ENCODE measurements at places on chromosomes 6 and 20. TPM values are rescaled to one million over a fixed set of nuclear protein-coding genes. Genes with fewer than 3 reads are reported as not detected.

NELFCD gene
- total RNA-seq, result 54.9 TPM

TP53TG5 gene
- total RNA-seq, result not detected

PNPLA1 gene
- 0.27 TPM for total RNA-seq

DNA sequence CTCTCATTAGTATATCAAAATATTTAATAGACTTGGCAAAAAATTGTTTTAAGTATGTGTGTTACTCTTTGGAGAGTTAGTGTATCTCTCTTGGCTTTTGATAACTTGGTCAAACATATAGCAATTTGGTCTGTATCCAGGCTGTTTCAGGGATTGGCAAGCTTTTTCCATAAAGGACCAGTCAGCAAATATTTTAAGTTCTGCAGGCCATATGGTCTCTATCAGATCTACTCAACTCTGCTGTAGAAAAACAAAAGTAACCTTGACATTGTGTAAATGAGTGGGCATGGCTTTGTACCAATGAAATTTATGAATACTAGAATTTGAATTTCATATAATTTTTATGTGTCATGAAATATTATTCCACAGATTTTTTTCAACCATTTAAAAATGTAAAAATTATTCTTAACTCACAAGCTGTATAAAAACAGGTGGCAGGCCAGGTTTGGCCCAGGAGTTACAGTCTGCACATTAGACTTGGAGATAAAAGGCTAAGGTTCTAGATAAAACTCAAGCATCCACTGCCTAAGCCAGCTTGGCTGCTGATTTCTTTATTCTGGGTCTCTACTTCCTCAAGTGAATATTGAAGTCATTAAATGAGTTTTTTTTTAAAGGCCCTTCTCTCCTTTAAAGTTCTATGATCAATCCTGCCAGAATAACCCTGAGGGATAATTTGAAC is 13.7 kb downstream of the GSTA4 start:
- no peak for DNase-seq

- DNase-seq, result no peak
These were observed 109.4 kb upstream of the NEDD9 start for GRCh38 chr6:11341867-11342266.

DNA sequence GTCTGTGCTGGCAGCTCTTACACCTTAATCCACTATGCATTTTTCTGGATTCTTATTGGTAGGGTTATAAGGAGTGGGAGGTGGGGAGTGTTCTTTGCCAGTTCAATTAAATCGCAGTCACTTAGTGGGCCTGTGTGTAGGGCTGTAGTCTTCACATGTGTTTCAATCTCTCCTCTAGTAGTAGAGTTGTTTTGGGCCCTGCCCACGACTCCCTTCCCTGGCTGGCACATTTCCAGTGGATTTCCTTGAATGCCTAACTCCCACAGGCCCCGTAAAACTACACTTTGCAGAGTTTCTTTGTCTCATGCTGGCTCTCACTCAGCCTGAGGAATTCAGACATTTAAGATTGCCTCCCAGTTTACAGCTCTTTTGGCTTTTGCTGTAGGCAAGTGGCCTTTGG is 414.0 kb upstream of the OPRM1 start:
- DNase-seq, result no peak

DNA sequence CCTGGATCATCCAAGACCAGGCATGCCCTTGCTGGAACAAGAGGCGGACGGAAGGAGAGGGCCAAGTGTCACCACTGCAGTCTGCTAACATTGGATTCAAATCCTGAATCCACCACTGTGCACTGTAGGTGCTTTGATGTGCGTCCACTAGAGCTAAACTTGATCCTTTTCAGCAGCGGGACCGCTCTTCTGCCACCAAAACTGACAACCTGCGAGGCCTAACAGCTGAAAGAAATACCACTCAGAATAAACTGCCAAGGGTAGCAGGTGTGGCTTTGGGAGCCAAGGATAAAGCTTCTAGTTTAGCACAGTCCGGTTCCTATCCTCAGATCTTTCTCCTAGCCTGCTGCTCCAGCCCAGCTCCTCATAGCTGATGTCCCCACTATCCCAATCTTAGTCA is 108.0 kb downstream of the ATXN1 start:
- DNase-seq, result no peak

- DNase-seq, result no peak
These were observed 116.2 kb upstream of the JAG1 start for GRCh38 chr20:10790013-10790412.

GRCh38 chr6:27183060-27183832 is 64.3 kb upstream of the PRSS16 start:
- no peak for DNase-seq

TMEM181 gene
- 14.3 TPM for total RNA-seq

CLVS2 gene
- total RNA-seq, result under 0.01 TPM

GRCh38 chr6:168438783-168439520 is 2.0 kb upstream of the SMOC2 start:
- DNase-seq, result no peak

DNA sequence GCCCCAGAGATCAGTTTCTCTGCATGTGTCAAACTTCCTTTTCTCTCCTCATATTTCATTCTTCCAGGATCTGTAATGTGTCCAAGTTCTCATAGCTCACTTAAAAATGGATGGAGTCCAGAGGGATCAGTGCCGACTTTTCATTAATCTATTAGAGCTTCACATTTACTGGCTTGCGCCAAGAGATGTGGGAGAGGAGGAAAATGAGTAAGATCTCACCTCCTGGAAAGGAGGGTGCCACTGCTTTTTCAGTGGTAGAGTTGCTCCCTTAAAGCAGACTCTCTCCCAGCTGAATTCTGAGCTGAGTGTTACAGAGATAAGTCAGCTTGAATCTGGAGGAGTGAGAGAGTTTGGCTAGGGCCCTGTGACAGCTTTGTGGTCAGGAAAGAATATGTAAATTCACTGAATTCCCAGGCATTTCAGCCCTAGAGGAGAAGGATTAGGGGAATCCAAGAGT is 175.9 kb downstream of the SOX4 start:
- DNase-seq, result no peak

GRCh38 chr6:26268659-26269402 is 96.2 kb upstream of the BTN3A2 start:
- no peak for DNase-seq

- no peak for DNase-seq
These were observed 33.1 kb upstream of the CLIC5 start for GRCh38 chr6:46048646-46049297.

HLA-G gene
- not detected for total RNA-seq

DNA sequence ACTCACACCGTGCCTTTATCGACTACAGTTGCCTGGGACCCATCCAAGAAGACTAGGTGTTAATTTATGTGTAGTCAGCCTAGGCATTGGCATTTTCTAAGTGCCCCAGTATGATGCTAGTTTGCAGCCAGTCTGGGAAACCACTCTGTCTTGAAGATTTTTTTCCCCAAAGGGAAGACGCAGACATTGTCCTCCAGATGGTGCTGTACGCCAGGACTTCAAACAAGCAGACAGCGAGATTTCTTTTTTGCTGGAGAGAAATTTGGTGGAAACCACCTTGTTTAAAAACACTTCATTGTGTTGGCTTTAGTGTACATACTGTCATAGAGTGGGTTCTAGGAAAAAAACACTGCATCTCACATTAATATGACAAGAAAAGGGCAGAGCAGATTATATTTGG is 30.0 kb downstream of the ALDH5A1 start:
- DNase-seq, result no peak

- DNase-seq, result peak; percentile 40
These were observed 2.3 kb upstream of the RAMACL start for GRCh38 chr6:166588691-166589336.

SLC26A8 gene
- total RNA-seq, result 0.27 TPM

DNA sequence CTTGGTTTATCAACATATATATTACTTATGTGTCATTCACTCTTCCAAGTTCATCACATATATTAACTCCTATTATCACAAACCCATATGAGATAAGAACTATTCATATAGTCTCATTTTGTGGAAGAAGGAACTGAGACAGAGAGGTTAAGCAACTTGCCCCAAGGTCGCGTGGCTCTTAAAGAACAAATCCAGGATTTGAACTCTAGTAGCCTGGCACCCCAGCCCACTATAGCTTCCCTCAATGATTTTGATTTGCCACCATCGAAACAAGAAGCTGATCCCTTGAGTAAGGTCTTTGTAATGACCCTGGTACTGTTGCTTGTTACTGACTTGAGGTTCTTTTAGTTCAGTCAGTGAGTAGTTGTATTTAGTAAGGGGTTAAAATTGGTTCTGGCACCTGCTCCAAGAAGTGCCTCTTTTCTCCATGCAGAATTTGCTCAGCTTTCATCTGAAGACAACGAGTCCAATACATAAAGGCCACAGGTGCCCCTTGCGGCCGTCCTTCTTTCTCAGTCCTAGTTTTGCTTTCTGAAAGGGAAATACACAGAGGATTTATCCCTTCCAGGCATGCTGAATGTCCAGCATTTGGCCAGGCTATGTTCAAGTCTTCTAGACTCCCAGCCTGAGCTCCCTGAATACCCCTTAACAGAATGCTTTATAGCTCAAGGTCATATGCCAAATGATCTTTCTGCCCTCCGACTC is 253.0 kb downstream of the TBC1D7 start:
- DNase-seq, result no peak

RSPH4A gene
- total RNA-seq, result 1.3 TPM

DNA sequence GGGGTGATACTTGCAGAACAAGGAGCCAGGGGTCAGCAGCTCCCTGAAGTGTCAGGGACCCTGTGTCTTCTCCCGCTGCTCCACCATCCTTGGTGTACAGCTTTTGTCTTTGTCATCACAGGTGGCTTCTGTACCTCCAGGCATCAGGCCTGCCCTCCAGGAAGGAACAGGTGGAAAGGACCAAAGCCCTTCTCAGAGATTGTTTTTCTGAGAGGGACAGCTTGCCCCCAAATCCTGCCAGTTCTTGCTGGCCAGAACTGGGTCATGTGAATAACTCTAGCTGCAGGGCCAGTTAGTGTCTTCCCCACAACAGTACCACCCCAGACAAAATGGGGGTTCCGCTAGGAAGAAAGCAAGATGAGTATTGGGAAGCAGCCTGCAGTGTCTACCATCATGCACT is 31.4 kb downstream of the SNPH start:
- DNase-seq, result no peak

KIF16B gene
- total RNA-seq, result 6.2 TPM

DNA sequence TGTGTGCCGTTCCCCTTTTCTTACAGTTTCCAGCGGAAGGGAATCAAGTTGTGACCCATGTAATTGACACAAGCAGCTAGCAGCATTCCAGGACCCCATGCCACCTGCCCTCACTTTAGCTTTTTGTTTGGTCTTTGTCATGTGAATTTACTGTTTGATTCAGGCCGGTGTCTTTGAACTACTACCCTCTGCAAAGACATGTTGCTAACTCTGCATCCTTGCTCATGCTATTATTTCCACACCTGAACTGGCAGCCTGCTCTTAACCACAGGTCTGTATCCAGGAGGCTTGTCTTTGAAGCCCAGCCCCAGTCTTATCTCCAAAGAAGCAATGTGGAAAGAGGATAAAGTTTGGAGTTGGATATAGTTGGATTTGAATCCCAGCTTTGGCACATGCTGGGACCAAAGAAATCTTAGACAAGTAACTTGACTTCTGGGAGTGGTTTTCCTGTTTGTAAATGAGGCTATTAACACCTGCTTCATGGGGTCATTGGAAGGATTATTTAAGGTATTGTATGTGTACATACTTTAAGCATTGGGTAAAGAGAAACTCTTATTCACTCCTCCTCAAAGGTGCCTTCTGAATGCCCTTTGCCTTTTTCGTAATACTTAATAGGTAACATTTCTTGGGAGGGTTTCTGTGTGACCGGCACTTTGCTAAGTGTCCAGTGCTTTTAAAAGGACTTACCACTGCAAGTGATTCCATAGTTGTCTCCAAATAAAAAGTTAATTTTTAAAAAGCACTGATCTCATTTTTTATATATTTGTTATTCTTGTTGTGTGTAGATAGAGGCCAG is 52.4 kb downstream of the RALY start:
- DNase-seq, result no peak

DTD1 gene
- 39.6 TPM for total RNA-seq

TMX4 gene
- total RNA-seq, result 21.3 TPM

GSTA2 gene
- not detected for total RNA-seq

DNA sequence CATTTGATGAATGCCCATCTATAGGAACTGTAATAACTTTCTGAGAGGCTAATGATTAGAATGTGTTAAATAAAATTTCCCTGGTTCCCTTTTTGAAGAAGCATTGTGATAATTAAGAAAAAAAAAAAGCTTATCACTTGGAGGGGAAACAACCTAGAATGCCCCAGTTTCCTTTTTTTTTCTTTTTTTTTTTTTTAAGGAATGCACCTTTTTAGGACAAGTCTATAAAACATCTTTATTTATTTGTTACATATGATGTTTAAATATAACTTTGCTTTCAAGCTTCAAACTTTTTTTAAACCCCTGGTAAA is 7.3 kb upstream of the MRPS10 start:
- DNase-seq, result no peak

DNA sequence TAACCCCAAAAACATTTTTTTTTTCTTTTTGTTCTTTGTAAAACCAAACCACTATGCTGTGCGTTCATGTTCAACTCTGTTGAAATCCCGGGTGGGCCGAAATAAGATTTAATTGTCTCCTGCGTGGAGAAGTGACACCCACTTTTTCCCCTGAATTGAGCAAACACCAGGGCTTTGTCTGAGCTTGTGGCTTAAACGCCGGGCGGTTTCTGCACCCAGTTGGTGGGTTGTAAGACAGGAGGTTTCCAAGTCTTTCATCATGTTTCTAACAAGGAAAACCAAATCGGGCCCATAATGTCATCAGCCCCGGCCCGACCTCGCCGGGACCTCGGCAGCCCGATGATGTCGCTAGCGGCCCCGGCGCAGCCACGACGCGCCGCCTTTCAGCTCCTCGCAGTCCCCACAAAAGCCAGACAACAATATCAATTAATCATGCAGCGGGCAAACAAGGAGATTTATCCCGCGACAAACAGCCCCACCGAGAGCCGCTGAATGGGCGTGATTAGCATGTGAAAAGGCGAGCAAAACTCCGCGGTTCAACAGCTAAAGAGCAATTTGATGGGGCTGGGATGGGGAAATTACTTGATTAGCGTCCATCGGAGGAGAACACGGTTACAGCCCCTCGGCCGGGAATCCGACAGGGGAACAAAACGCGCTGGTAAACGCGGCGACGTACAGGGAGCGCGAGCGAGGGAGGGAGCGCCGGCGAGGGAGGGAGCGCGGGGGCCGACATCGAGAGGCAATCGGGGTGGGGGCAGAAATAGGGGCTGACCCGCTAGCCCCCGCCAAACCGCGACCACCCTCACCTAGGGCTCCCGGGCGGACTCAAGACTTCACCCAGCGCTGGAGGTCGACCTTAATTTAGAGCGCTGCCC is 5.3 kb downstream of the LINC00237 start:
- DNase-seq, result no peak

DNA sequence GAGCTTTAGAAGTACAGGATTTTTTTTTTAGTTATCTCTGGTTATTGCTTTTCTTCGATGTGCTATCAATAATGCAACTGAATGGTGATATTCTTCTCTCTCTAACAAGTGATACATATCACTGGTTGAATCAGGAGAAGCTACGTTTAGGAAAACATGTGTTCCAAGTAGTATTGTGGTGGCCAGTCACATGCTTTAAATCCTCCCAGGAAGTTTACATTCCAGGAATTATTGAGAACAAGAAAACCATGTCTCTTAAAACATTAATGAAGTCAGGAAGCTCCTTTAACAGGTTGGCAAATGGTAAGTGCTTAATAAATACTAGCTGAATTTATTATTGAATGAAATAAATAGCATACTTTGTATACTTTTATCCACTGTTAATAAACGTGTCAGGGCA is 371.1 kb downstream of the BCKDHB start:
- DNase-seq, result no peak
